ENCODE measurements at places on chromosomes 6 and 20.

DNA sequence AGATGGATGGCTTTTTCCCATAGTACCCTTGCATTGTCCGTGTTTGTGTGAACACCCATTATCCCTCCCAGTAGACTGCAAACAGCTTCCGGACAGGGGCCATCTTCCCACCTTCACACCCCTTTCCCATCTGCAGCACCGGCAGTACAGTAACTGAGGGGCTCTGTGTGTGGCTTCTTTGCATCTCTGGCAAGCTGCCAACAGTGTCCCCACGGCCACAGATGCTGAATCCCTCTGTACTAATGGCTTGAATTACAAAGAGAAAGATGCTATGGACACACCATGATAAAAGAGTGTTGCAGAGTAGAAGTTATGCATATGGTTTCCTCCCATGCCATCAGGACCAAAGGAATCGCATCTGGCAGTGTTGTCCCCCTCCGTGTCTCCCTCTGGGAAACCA, 101.1 kb upstream of the CDYL start:
- no peak for DNase-seq

GRCh38 chr20:4673371-4674001, 48.2 kb upstream of the PRND start:
- no peak for DNase-seq

DNA sequence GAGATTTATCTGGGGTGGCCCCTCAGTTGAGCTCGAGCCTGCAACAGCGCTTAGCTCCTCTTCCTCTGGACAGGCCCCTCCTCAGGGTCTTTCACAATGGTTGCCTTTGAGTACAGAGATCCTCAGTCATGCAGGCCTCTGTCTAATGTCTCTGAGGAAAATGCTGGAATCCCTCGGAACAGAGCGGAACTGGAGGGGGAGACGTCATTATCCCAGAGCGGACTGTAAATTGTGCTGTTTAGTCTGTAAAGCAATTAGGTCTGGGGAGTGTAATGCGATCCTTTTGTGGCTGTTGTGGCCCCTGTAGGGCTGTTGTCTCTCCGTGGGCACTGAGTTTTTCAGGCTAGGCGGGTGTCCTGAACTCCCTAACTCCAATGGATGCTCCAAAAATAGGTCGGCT, 15.0 kb upstream of the DAAM2 start:
- no peak for DNase-seq

DNA sequence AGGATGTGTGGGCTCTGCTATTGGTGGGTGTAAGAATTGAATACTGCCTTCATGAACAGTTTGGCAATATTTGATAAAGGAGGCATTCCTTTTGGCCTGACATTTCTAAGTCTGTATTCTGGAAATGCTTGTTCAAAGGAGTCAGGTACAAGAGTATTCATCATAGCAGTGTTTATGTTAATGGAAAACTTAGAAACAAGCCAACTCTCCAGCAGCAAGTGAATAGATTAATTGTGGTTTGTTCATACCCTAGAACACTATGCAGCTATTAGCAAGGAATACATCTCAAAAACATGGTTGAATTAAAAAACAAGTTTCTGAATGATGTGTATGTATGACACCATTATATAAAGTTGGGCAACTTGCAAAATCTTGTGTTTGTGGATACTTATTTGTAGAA, 195.8 kb downstream of the ZFAND3 start:
- DNase-seq = no peak

DNA sequence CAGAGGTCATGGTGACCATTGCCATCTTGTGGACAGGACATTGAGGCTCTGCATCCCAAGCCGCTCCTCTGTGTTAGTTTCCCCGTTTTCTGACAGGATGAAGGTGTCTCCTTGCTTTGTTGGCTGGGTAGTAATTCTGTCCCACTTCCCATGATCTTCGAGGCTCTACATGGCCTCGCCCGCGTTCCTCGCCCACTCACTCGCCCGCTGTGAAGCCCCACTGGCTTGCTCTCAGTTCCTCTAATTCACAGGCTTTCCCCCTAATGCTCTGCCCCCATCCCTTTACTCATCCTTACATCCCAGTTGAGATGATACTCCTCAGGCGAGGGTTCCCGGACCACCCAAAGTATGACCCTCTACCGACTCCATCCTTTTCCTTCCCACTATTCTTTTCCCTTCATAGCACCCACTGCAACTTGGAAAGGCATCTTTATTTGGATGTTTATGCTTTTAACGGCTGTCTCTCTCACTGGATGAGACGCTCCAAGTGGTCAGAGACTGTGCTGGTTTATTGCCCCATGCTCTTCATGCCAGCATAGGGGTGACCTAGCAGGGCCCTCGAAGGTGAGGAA, 511 bp upstream of the SLC35B2 start:
- no peak for DNase-seq

GRCh38 chr6:20875369-20875963, 341.2 kb downstream of the CDKAL1 start:
- no peak for DNase-seq

GRCh38 chr6:169911264-169912263, 160.1 kb downstream of the ERMARD start:
- DNase-seq = no peak

- DNase-seq = no peak
These were observed 1372.1 kb downstream of the EPHA7 start for GRCh38 chr6:92047152-92047850.

DNA sequence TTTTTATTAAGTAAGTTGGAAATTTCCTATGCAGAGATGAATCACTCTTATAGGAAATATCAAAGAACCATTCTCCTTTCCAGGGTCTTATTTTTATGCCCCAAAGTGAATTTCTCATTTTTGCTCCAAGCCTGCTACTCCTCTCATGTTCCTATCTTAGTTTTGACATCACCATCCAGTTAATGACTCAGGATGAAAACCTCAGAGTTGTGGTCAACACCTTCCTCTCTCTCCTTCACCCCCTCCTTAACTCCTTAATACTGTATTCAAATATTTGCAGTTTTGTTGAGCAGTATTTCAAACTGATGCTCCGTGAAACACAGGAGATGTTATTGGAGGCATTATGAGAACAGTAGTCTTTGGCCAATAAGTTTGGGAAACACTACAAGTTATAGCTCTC, 64.1 kb downstream of the NRN1 start:
- DNase-seq = no peak

- DNase-seq = no peak
These were observed 992.5 kb upstream of the CITED2 start for GRCh38 chr6:140366991-140367390.

GRCh38 chr20:49523767-49524360, 41.4 kb upstream of the KCNB1 start:
- DNase-seq = no peak
